Sigmoid colon (tissue), 7 donors: ENCODE measurements at places on chromosomes 1 and 21.

DNA sequence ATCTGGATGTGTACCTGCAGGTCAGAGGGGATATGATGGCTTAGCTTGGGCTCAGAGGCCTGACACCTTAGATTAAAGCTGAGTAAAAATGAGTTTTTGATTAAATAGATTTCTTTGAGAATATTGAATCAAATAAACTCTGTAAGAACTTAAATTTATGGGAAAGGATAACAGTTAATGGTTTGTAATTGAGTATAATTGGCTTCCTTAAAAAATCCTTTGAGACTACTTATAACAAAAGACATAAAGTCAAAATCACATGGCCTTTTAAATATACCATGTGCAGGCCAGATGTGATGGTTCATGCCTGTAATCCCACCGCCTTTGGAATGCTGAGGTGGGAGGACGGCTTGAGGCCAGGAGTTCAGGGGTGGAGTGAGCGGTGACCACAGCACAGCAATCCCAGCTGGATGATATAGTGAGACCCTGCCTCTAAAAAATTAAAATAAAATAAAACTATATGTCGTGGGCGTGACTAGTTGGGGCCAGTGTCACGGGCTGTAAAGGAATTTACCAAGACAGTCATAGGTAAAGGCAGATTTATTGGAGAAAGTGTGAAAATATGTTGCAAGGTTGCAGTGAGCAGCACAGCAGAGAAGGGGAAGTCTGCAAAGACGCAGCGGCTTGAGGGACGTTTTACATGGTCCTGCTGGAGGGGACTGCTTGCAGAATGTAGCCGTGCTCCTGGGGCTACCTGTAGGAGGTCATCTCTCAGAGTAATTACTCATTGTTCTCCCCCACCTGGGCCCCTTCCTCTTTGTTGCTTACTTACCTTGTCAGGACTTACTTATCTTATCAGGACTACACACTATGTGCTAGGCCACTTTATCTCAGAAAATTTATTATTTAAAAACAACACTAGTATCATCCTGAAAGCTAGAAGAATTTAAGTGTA lies 122.3 kb downstream of the ZMYM4 start:
- no peak overlapping the region for H3K27ac ChIP-seq
- no peaks in the 10 kb centered on the region for H3K27me3 ChIP-seq
- no peaks in the 10 kb centered on the region for H3K4me1 ChIP-seq

DNA sequence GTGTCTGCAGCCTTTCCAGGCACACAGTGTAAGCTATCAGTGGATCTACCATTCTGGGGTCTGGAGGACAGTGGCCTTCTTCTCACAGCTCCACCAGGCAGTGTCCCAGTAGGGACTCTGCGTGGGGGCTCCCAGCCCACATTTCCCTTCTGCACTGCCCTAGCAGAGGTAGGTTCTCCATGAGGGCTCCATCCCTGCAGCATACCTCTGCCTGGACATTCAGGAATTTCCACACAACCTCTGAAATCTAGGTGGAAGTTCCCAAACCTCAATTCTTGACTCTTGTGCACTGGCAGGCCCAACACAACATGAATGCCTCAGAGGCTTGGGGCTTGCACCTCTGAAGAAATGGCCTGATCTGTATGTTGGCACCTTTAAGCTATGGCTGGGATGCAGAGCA lies 6.8 kb downstream of the CRYZ start:
- peaks cover 38% of the 10 kb centered on the region for H3K36me3 ChIP-seq
- H3K4me1 ChIP-seq = no peaks in the 10 kb centered on the region
- H3K4me3 ChIP-seq = no peak overlapping the region
- no peak overlapping the region for H3K27ac ChIP-seq

- no peaks in the 10 kb centered on the region for H3K36me3 ChIP-seq
- H3K27ac ChIP-seq = no peak overlapping the region
- no peak for DNase-seq
- no peaks in the 10 kb centered on the region for H3K4me1 ChIP-seq
- no peak overlapping the region for H3K4me3 ChIP-seq
These were observed 405.9 kb upstream of the RGS18 start for GRCh38 chr1:191752342-191752741.

DNA sequence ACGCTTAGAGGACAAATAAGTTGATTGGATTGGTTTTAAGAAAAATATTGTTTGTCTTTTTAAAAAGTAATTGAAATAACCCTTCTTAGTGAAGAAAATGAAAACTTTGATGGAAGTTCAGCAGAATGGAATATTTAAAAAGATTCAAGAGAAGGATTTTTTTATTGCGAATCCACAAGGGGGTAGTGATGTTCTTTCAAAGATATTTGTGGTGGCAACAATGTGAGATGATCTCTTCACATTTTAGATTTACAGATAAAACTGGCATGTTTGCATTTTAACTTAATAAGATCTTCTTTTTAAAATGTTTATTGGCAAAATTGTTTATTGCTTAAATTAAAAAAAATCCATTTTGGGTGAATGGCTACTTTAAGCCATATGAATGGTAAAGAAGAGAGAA lies 8.9 kb downstream of the CAMTA1 start:
- H3K36me3 ChIP-seq = no peaks in the 10 kb centered on the region
- DNase-seq = no peak
- no peaks in the 10 kb centered on the region for H3K27me3 ChIP-seq
- H3K4me3 ChIP-seq = no peak overlapping the region
- no peak overlapping the region for H3K27ac ChIP-seq

DNA sequence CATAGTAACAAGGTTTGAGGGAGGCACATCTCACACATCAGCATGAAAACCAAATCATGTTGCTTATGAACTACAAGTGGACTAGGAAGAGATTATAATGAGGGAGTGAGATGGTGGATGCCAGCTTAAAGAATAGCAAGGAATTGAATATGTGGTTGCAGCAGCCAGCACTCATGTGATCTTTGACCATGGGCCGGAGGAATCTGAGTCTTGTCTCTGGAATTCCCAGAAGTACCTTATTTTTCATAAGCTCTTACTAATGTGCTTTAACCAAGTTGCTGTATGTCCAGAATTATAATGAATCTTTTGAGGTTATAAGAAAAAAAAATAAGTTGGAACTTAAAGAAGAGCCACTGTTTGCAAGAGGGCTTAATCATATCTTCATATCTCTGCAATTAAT lies 97.0 kb downstream of the DISP1 start:
- no peak for DNase-seq
- no peaks in the 10 kb centered on the region for H3K4me1 ChIP-seq
- H3K36me3 ChIP-seq = no peaks in the 10 kb centered on the region
- no peaks in the 10 kb centered on the region for H3K27me3 ChIP-seq
- H3K4me3 ChIP-seq = no peak overlapping the region

DNA sequence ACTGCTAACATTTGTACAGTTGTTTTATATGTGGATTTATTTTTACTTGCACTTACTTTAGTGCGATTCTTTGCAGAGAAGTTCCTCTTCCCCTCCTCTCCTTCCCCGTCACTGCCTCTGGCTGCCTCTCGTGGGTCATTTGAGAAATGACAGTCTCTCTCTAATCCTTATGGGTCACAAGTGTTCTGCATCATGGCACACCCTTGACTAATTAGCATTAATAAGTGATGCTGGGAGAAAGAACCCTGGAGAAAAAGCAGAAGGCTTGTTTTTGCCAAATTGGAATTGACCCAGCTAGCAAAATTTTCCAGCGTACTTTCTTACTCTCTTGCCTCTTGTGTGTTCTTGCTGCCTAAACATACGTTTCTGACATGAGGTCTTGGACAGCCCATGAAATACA lies 301.2 kb downstream of the DUSP10 start:
- peaks cover 51% of the 10 kb centered on the region for H3K4me1 ChIP-seq
- H3K4me3 ChIP-seq = no peak overlapping the region
- peak overlapping the region; percentile 77 for H3K27ac ChIP-seq
- no peaks in the 10 kb centered on the region for H3K36me3 ChIP-seq
- no peaks in the 10 kb centered on the region for H3K27me3 ChIP-seq
- DNase-seq = peak; percentile 79

DNA sequence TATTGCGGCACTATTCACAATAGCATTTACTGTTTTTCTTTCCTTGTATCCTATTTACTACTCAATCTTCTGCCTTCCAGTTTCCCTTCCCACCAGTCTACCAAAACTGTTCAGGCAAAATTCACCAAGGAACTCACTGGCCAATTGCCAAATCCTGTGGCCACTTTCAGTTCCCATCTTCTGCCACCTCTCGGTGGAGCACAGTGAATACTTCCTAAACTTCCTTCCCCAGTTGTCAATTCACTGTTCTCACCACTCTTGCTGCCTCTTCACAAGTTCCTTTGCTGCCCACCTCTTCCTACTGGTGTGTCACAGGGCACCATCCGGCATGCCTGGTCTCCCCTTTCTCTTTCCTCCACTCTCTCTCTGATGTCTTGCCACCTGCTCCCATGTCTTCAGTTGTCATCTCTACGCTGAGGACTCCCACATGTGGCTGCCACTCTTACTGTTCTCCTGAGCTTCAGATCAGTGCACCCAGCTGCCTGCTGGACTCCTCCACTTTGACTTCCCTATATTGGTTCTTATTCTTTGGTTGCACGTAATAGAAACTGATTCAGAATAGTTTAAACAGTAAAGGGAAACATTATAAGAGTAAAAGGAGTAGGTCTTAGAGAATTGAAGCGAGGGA lies 114.4 kb downstream of the PIK3R3 start:
- H3K27ac ChIP-seq = no peak overlapping the region
- no peaks in the 10 kb centered on the region for H3K27me3 ChIP-seq
- DNase-seq = no peak

GRCh38 chr1:168506204-168506819 lies 37.5 kb downstream of the XCL2 start:
- no peaks in the 10 kb centered on the region for H3K27me3 ChIP-seq
- H3K27ac ChIP-seq = no peak overlapping the region
- DNase-seq = no peak
- no peaks in the 10 kb centered on the region for H3K36me3 ChIP-seq
- no peak overlapping the region for H3K4me3 ChIP-seq
